ENCODE measurements at places on chromosomes 13 and 19.

DNA sequence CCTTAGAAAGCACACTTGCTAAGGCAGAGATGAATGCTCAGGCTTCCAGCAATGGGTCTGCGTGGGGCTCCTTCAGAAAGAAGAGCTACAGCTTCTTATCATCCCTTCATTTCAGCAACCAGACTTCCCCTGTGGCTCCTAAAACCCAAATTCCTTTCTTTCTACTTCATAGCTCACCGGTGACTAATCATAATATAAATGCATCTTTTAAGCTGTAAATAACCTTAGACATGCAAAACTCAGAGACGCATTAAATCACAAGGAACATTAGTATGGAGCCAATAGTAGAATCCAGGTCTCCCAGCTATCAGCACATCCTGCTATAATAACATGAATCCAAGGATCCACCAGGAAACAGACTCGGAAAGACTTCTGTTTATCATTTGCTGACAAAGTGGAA is 375.6 kb downstream of the COG6 start:
- DNase-seq = no peak

- DNase-seq = no peak
These were observed 226.3 kb upstream of the DACH1 start for GRCh38 chr13:72093262-72093661.

DNA sequence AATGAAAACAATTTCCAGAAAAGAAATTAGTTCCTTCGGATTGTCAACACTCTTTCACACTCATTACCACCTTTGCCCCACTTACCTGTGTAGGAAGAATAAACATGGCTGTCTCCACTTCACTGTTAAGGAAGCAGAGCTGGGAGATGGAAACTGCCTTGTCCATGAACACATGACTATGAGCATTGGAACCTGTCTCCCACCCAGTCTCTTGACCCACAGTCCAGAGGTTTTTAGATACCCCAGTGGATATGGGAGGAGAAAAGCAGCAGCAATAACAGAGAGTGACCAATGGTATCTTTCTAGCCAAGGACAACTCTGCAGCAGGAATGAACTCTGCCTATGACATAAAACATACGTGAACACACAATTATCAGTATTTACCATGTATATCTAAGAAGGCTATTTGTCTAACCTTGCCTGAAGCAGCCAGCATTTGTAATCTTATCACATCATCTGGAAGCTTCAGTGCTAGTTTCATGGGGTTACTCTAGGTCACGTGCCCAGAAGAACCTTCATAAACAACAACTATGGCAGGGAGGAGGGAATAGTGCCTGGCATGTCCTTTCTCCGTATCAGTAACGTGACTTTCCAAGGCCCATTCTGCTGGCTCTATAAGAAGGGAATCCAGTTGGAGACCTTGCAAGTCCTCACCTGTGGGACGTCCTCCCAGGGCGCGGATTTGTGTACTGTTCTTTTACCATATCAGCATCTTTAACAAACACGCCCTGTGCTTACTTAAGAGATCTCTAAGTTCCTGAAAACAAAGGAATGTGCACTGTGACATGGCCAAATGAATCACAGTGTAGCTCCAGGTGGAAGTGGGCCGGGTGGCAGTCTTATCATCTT is 221.8 kb upstream of the UBL3 start:
- no peak for DNase-seq

GRCh38 chr13:79459906-79460305 is 21.0 kb upstream of the NDFIP2 start:
- DNase-seq = no peak

DNA sequence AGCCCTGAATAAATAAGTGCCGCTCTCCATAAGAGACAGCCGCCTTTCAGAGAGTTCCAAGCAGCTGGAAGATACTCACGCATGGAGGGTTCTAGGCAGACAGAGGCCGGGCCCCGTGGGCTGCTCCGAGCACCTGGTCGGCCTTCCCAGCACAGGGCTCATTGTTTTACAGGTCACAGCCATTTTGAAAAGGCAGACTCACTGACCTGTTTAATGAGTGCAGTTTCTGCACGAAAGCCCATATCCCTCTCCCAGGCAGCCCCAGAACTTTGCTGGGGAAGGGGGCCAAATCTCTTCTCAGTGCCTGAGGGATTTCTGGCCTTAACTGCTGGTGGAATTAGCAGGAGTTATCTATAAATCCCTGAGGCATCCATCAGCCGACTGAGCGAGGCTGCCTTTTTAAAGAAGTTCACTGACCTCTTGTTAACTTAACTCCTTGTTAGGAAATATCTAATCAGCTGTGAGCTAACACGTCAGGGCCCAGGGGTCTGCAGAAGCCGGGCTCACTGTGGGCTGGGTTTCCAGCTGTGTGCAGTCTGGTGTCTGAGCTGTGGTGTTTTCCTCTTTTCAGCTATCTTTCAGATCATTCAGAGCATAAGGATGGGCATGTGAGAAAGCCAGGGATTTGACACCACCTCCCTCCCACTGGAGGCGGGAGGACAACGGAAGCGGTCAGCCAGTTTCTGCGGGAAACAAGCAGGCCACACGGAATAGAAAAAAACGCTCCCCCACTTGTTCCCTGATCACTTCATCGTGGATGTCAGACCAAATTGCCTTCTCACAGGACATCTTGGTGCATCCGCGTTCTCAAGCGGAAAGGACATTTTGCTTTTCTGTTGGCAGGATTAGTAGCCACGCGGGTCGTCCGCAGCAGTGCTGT is 23.3 kb downstream of the SERP2 start:
- no peak for DNase-seq

DNA sequence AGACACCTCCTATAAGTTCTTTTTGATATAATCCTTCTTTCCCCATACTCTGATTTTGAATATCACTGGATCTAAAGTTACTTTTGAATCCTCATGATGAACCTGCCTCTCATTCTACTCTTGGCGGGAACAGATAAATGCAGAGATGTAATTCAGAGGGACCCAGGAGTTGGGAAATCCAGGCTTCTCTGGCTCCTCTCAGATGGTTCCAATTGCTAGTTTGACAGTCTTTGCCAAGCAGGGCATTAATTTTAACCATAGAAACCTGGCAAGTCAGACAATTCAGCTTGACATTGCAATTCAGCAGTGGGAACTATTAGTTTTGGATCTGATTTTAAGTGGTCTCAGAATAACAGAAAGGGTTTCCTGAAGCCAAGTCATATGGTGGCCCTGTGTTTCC is 67.3 kb upstream of the KLF12 start:
- DNase-seq = no peak

GRCh38 chr13:98571955-98572662 is 4.8 kb downstream of the STK24 start:
- DNase-seq = no peak

DNA sequence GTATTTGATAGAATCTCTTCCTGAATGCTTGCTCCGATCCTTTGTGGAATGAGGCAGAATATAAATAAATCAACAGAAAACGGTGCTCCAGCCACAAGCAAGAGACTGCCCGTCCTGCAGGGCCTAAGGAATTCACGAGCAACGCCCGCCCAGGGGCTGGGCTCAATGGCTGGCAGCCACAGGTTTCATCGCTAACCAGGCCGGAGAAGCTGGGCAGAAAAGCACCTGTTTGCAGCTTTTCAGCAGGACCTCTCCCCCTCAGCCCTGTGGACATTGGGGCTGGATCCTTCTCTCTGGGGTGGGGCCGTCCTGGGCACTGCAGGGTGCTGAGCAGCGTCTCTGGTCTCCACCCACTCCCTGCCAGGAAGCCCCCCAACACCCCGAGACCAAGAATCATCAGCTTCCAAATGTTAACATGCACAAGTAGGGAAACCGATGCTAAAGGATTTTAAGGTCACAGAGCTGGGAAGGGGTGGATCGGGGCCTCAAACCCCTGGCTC is 102.5 kb downstream of the GADD45B start:
- DNase-seq = no peak

- DNase-seq = no peak
These were observed 104.5 kb downstream of the URI1 start for GRCh38 chr19:30046522-30046921.

DNA sequence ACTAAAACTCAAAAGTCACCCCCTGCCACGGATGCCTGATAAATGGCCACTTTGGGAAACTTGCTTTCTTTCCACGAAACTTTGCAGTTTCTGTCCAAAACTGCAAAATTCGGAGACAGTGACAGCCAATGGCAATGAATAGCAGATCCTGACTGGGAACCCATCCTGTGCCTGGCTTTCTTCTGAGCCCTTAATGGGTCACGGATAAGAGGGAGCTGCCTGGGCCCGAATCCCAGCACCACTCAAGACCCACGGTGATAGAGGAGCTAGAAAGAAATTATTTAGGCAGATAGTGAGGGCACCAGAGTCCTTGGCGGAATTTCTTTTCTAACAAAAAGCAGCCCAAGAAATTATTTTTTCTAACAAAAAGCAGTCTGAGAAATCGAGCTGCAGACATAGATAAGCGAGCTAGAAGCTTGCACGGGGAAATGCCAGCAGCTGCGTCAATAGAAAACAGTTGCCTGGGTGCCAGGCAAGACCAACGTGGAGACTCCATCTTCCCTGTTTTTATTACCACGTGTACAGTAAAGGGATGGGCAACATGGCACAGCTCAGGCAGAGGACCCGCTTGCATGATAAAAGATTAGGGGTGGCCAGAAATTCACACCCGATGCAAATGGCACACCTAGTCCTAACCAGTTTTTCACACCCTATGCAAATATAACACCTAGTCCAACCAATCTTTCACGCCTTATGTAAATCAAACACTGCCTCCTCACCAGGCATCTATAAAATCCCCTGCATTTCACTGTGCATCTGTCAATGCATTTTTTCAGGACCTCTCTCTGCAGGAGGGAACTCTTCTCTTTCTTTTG is 7.1 kb upstream of the HSH2D start:
- DNase-seq = no peak

DNA sequence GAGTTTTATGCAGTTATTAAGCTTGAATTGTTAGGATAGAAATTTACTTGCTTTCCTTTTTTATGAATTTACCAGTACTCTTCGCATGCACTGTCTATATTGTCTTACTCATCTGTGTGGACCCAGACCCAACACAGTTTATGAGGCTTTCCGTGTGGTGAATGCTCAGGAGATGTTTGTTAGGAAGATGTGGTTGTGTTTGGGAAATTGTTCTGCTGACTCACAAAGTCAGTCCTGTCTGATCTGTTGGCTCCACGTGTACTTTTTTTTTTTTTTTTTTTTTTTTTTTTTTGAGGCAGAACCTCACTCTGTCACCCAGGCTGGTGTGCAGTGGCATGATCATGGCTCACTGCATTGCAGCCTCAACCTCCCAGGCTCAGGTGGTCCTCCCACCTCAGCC is 532.5 kb downstream of the LMO7 start:
- DNase-seq = no peak

- no peak for DNase-seq
These were observed 45.3 kb upstream of the LSM14A start for GRCh38 chr19:34126966-34127365.

DNA sequence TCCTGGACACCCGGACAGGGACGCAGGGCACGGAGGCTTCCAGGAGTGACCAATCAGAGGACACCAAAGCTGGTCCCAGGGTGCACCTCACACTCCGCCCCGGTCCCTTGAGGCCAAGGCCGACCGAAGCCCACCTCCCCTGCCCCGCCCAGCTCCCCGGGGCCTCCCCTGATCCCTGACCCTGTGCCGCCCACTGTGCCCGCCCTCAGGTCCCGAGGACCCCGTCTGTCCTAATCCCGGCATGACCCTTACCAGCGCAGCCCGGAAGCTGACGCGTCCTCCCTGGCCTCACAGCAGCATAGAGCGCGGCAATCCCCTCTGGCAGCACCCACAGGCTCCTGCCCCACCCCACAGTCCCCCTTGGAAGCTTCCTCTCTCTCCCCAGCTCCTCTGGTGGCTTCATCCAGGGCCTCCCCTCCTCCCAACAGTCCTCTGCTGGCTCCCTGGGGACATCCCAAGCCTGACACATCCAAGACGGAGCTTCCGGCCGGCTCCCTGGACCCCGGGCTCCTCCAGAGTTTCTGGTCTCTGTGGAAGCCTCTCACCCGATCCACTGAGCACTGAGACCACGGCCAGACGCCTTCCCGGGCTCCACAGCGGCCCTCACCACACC is 7.4 kb upstream of the CDC34 start:
- no peak for DNase-seq

DNA sequence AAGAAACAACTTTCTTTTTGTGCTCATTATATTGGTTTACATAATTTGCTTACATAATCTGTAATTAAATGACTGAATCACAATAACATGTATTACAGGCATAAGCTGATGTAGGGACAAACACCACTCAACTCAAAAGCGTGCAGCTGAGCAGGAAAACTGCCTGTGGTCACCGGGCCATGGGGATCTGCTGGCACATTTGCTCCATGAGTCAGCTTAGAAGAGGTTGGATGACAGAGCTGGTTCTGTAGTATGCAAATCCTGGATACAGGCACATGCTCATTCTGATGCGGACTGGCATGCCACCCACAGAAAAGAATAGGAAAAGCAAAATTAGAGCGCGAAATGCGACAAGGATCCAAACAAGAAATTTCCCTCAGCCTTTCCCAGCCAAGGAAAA is 128.6 kb downstream of the USP12 start:
- no peak for DNase-seq

DNA sequence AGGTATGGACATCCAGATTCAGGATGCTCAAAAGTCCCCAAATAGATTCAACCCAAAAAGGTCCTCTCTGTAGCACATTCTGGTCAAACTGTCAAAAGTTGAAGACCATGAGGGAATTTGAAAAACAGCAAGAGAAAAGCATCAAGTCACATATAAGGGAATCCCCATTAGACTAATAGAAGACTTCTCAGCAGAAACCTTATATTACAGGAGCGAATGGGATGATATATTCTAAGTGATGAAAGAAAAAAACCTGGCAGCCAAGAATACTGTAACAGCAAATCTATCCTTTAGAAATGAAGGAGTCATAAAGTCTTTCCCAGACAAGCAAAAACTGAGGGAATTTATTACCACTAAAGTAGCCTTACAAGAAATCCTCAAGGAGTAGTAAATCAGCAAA is 29.7 kb downstream of the FXYD5 start:
- no peak for DNase-seq

DNA sequence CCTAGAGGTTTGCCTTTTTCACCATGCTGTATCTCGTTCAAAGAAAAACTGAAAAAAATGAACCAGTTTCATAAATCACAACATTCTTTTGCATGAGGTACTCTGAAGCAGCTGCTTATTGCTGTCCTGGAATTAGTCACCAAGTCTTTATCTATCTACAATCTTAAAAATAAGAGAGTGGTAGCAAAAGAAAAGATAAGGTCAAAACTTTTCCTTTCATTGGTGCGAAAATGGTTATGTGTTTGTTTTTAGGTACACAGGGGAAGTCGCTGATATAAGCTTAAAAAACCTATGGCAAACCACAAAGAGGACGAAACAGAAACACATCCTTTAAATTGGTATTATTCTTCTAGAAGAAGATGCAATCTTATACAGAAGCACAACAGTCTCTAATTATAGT is 20.7 kb downstream of the OBI1 start:
- no peak for DNase-seq

All from activated CD4-positive, CD25-positive, alpha-beta regulatory T cell treated with anti-CD3 and anti-CD28 coated beads, Interleukin-2, amount 50 U/mL, for 72 hours (primary cell).